ENCODE measurements at places on chromosomes 1 and 21. TPM values are rescaled to one million over a fixed set of nuclear protein-coding genes. Genes with fewer than 3 reads are reported as not detected.

- DNase-seq = no peak
Observed at GRCh38 chr1:6909857-6910256, 124.6 kb downstream of the CAMTA1 start.

GRCh38 chr1:59144959-59145358, 151.9 kb upstream of the FGGY start:
- DNase-seq = no peak

- DNase-seq = no peak
Observed at GRCh38 chr1:155279268-155279667, 2.0 kb downstream of the HCN3 start.

GRCh38 chr1:218991089-218991488, 182.6 kb upstream of the LYPLAL1 start:
- no peak for DNase-seq

- no peak for DNase-seq
Observed at GRCh38 chr1:183841950-183842794, 37.3 kb downstream of the RGL1 start.

DNA sequence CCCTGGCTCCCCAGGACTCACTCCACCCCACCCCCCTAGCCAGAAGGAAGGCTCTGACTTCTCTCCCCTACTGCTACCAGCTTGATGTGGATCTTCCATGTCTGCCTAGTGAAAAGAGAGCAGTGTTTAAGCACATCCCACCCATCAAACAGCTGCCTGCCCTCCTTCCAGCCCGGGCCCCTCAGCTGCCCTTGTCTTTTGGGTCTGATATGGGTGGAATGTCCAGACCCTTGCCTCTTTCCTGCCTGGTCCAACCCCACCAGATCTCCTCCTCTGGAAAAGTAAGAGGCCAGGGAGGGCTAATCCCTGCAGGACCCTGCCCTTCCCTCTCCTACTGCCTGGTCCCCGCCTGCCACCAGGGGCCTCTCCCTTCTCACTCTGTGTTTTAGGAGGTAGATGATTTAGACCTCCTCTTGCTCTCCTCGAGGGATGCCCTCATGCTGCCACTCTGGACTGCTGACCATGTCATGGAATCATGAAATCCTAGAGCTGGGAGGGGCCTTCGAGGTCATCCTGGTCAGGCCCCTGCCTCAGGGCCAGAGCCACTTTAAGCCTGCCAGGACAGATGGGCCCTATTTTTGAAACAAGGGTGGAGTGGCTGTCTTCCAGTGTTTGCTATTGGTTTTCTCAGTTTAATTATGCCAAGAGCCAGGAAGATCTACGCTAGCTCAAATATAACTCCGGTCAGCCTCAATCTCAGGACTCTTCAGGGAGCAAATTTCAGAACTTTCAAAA, 15.8 kb upstream of the HSPG2 start:
- DNase-seq = no peak

DNA sequence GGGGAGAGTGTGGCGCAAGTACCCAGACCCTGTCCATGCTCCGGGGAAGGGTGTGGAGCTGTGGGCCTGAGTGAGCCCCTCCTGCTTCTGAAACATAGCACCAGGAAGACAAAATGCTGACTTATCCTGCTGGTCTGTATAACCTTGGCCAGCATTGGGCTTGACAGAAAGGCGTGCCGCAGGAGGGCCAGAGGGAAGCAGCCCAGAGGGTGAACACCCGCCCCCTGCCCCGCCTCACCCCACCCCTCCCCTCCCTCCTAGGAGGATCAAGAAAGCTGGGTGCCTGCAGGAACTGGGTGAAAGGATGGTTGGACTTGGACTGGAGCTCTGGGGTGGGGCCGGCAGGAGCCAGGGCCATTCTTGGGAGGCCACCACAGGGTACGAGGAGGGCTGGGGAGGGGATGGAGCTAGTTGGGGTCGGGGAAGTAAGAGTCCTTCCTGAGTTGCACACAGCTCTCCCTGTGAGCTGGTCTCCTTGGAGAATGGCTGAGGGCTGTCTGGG, 27.1 kb downstream of the PTPRF start:
- no peak for DNase-seq

DNA sequence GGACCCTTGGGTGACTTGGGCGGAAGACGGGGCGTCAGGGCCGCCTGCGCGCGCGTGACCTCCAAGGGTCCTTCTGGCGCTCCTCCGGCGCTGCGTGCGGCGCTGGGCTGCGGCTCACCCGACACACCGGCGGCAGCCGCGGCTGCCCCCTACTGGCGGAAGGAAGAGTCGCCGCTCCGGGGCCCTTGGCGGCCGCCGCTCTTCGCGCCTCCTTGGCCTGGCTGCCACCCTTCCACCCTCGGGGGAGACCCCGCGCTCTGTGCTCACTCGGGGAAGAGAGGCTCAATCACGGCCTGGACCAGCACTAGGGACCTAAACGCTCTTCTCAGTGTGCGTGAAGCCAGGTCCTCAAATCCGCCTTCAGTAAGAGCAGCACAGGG, 89.7 kb downstream of the DMRTA2 start:
- DNase-seq = no peak

DNA sequence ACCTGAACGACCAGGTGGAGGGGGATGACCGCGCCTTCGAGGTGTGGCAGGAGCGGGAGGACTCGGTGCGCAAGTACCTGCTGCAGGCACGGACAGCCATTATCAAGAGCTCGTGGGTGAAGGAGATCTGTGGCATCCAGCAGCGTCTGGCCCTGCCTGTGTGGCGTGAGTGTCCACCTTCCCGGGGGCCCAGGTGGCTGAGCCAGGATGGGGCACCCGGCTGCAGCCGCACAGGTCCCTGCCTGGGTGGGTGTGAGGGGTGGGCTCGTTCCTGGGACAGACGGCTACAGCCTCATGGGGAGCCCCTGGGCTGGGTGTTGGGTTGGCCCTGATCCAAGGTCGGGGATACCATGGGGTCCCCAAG, 65.2 kb downstream of the TRIM11 start:
- DNase-seq = no peak

- no peak for DNase-seq
Observed at GRCh38 chr1:150995460-150995859, 11.2 kb downstream of the MINDY1 start.

DNA sequence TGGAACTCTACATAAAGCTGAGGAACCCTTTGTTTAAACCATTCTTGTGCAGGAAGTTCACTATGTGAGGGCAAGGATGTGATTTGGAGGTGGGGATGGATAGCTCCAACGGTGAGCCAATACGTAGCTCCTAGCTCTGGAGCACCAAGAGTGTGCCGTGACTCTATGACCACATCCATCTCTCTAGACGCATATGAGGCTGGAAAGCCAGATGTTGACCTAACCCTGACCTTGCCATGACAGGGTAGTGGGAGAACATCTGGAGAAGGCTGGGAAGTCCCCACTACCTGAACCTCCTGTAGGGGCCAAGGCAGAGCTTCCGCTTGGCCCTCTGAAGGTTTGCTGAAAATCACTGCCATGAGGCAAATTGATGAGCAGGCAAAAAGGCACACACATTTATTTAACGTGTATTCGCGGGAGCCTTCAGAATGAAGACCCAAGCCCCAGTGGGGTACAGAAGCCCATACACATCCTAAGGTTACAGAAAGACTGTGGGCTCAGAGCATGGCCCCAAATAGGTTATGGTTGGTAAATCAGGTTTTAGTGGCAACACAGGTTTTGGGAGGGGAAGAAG, 43.4 kb downstream of the EIF2D start:
- DNase-seq = no peak

- DNase-seq = no peak
Observed at GRCh38 chr1:24540906-24541710, 14.8 kb upstream of the NCMAP start.

GRCh38 chr1:37035796-37036666, 1.7 kb upstream of the GRIK3 start:
- DNase-seq = no peak

- DNase-seq = no peak
Observed at GRCh38 chr1:177069490-177069889, 95.0 kb downstream of the ASTN1 start.

- no peak for DNase-seq
Observed at GRCh38 chr1:44371206-44371605, 16.1 kb upstream of the ERI3 start.

GRCh38 chr1:172957491-172957890, 93.2 kb downstream of the TNFSF18 start:
- no peak for DNase-seq

DNA sequence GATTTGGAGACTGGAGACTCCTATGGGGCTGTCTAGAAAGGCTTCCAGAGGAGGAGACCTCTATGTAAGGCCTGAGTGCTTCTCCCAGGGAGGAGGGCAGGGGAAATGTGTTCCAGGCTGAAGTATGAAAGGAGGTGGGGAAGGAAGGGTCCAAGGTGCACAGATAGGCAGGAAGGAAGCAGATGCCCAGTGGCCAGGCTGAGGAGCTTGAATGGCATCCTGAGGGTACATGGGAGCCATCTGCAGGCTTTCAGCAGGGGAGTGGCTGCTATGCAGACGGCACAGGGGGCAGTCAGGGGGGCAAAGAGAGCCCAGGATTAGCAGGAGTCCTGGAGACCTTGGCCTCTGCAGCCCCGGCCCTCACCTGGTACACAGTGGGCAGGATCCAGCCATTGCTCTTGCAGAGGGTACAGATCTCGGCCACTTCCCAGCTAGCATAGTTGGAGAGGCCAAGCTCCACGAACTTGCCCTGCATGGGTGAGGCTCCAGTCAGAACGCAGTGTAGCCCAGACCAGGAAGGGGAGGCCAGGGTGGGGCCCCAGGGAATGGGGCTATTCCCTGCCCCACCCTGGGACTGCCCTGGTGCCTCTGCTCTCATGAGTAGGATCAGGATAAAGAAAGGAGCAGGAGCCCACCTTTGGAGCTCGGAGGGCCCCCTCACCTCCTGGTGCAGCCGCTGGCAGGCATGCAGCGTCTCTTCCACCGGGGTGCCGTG, 4.0 kb downstream of the AKR7A2 start:
- no peak for DNase-seq

DNA sequence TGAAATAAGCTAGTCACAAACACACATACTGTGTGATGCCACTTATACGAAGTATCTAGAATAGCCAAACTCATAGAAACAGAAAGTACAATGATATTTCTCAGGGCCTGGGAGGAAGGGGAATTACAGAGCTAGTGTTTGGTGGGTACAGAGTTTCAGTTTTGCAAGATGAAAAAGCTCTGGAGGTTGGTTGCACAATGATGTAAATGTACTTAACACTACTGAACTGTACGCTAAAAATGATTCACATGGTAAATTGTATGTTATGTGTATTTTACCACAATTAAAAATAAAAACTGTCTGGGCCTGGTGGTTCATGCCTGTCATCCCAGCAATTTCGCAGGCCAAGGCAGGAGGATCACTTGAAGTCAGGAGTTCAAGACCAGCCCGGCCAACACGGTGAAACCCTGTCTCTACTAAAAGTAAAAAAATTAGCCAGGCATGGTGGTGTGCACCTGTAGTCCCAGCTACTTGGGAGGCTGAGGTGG, 15.3 kb upstream of the FHAD1 start:
- DNase-seq = no peak

DNA sequence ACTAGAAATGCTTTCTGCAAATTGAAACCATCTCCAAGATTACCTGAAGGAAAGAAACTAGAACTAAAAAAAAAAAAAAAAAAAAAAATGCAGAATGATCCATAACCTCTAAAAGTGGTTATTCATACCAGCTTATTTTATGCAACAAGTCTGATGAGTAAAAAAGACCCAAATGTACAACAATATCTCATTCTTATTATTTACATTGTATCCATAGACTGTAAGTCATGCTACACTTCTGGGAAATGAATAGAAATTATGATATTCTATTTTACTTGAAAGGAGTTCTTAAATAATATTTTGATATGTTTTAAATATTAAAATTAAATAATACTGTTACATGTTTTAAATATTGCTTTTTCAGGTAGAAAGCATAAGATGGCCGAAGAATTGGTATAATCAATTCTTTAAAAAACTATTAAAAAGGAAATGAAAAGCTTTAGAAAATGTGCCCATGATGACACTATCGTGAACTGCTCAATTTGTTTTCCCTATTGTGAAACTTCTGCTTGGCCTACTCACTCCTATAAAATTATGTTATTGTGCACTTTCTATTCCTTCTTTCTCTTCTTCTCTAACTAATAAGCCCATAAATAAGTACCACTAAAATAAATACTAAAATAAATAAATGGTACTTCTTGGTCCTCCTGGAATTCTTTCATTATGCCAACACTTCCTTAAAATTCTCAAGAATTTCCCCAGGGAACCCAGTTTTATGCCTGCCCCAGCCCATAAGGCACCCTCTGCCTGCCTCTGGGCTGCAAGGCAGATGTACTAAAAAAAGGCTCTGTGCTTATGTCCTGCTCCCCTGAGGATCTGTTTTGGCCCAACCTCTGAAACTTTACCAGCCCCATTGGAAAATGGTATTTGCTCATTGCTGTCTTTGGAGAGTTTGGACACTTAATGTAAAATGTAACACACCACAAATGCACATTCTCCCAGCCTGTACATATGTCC, 18.1 kb downstream of the SAMSN1 start:
- DNase-seq = no peak

- DNase-seq = no peak
Observed at GRCh38 chr1:212155219-212155618, 119.7 kb downstream of the DTL start.

DNA sequence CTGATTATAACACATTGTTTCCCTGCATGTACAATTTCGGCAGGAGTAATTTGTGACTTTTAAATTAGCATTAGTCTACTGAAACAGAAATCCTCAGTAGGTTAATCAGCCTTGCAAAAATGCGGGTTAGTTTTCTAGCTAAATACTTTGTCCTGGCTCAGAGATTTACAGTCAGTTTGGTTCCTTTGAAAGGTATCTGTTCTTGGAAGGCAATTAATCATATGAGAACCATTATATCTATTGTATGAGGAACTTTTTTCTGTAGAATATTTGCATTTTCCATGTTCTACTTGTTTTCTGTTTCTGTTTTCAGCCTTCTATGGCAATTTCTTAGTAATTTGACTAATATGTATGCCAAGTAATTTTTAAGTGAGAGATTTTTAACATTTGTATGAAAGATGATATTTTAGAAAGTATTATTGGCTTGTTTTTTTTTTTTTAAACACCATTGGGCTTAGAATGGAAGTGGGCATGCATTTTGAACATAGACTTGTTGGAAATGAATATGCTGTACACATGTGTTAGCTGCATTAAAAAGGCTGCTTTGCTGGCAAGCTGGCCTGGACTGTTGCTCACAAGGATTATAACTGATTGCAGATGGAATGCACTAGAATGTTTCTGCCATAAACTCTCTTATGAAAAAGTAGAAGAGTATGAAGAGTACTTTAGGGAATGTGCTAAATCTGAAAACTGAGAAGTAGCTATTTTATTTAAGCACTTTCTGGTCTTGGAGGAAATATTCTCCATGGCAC, 26.2 kb downstream of the KIF1B start:
- no peak for DNase-seq

- DNase-seq = no peak
Observed at GRCh38 chr1:176576670-176577069, 113.7 kb downstream of the PAPPA2 start.

GRCh38 chr1:211739671-211740411, 64.4 kb upstream of the NEK2 start:
- no peak for DNase-seq

GRCh38 chr1:55362558-55362957, 147.4 kb upstream of the USP24 start:
- no peak for DNase-seq

KLF17 gene
- not detected for total RNA-seq

NES gene
- total RNA-seq = not detected

HRNR gene
- not detected for total RNA-seq

SYTL1 gene
- total RNA-seq = 24.2 TPM

ZBTB18 gene
- 9.1 TPM for total RNA-seq

GSTM1 gene
- not detected for total RNA-seq

CLCA2 gene
- total RNA-seq = not detected

CAMK2N1 gene
- total RNA-seq = 2.8 TPM

TNFRSF4 gene
- 193 TPM for total RNA-seq

LENEP gene
- 0.72 TPM for total RNA-seq

LRRC7 gene
- not detected for total RNA-seq

VHLL gene
- 0.35 TPM for total RNA-seq

LHX4 gene
- total RNA-seq = not detected

RIPPLY3 gene
- total RNA-seq = 0.09 TPM

IFI44 gene
- 7.6 TPM for total RNA-seq

Data from CD8-positive, alpha-beta memory T cell (primary cell).